ENCODE measurements at places on chromosomes 3 and 15.

GRCh38 chr3:29693863-29694262, 413.0 kb downstream of the RBMS3 start:
- DNase-seq: no peak

- no peak for DNase-seq
These were observed 28.4 kb downstream of the SMAD6 start for GRCh38 chr15:66730168-66731021.

GRCh38 chr15:95078003-95078402, 846.6 kb downstream of the MCTP2 start:
- DNase-seq: no peak

DNA sequence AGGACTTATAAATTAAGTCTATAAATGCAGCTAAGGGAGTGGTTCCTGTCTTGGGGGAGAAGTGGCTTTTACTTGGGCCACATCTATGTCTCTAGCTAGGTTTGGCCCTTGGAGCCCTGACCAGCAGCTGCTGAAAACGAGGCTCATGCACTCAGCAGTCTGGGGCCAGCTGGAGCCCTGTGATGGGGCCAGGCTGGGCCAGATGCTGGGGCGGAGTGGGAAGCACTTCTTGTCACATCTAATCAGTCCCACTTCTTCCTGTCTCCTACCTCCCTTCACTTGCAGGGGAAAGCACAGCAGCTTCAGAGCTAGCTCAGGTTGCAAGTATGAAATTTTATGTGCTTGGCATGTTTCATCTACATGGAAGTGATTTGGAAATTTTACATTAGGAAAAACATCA, 209.9 kb upstream of the ROPN1 start:
- no peak for DNase-seq

- DNase-seq: no peak
These were observed 34.1 kb downstream of the ATP10A start for GRCh38 chr15:25829073-25829472.

All from stimulated activated CD8-positive, alpha-beta memory T cell treated with anti-CD3 and anti-CD28 coated beads, Interleukin-7, amount 100 ng/mL, for 24 hours (primary cell).